ENCODE measurements at places on chromosomes 12 and 14. TPM values are rescaled to one million over a fixed set of nuclear protein-coding genes. Genes with fewer than 3 reads are reported as not detected.

The IGF1 gene
- not detected for total RNA-seq

The TMEM106C gene
- total RNA-seq: 150 TPM

The HRK gene
- 0.86 TPM for total RNA-seq

The DHRS2 gene
- 5.0 TPM for total RNA-seq

The MIPOL1 gene
- total RNA-seq: 3.3 TPM

The BEGAIN gene
- total RNA-seq: 7.2 TPM

The ITGB7 gene
- total RNA-seq: 0.35 TPM

The TGM1 gene
- 0.74 TPM for total RNA-seq

The PDZRN4 gene
- not detected for total RNA-seq

The ARPC3 gene
- total RNA-seq: 422 TPM

The ATF7IP gene
- 6.1 TPM for total RNA-seq

The PPFIA2 gene
- not detected for total RNA-seq

The DPY19L2 gene
- 1.3 TPM for total RNA-seq

The TEX52 gene
- total RNA-seq: not detected

The SYNDIG1L gene
- not detected for total RNA-seq

The RTL1 gene
- 0.31 TPM for total RNA-seq

The RASSF8 gene
- 9.7 TPM for total RNA-seq

The SLC15A4 gene
- 19.3 TPM for total RNA-seq

Measured in A549 treated with ZK216348 at 1 μM for 4 hours (cell line).